ENCODE measurements at places on chromosomes 6 and 20. TPM values are rescaled to one million over a fixed set of nuclear protein-coding genes. Genes with fewer than 3 reads are reported as not detected.

The LPA gene
- total RNA-seq = 0.07 TPM

The TAGAP gene
- total RNA-seq = not detected

The ELOVL2 gene
- 5.9 TPM for total RNA-seq

The CLVS2 gene
- total RNA-seq = 0.25 TPM

The CST9 gene
- not detected for total RNA-seq

The MAN1A1 gene
- total RNA-seq = not detected

The UBD gene
- total RNA-seq = 1.0 TPM

Data from A549 treated with Mapracorat at 1 μM for 4 hours (cell line).